ENCODE measurements at places on chromosomes 7 and 10.

DNA sequence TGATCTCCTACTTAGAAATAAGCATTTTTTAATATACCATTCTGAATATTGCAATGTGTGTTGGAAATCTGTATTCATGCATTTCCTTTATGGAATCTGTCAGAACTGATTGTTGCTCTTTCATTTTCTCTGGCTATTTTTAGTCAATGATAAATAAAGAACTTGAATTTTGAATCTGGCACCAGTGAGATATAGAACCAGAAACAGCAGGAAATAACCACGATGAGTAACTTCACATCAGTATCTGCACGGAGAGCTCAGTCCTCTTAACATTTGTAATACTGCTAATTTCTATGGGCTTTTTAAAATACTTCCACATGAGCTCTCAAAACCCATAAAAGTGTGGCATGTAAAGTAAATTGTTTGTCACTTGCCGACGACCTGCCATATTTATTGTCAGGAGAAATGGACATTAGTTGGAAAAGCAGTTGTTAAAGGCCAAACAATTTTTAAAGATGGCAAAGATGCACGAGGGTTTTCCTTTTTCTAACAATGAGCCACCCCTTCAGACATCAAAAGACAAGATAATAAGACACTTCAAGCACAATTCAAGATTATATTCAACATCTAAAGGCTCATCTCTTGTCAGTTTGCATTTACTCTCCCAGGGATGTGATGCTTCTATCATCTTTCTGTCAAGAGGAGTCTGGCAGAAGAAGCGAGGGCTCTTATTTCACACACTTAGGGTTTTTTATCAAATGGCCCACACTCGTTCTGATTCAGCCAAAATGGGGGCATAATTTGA is 118.3 kb downstream of the POU6F2 start:
- no peak for DNase-seq

- DNase-seq: no peak
Observed at GRCh38 chr7:6642239-6642839, 5.2 kb downstream of the ZNF316 start.

GRCh38 chr10:73339436-73339835 is 19.2 kb downstream of the CFAP70 start:
- DNase-seq: no peak

DNA sequence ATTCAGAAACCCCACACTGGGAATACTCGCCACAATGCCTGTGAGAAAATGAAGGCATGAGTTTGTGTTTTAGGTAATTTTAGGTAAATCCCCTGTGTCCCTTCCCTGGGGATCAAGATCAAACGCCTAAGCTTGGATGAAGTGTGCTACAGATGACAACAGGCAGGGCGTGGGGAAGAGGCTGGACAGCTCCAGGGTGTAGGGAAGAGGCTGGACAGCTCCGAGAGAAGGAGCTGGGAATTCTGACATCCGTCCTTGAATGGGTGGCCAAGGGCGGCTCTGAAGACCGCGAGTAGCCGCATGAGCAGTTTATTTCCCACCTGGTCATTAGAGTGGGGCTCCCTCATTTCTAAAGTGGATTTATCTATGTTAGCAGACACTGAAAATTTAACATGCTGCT is 109.7 kb downstream of the RAMP3 start:
- DNase-seq: peak; percentile 58

DNA sequence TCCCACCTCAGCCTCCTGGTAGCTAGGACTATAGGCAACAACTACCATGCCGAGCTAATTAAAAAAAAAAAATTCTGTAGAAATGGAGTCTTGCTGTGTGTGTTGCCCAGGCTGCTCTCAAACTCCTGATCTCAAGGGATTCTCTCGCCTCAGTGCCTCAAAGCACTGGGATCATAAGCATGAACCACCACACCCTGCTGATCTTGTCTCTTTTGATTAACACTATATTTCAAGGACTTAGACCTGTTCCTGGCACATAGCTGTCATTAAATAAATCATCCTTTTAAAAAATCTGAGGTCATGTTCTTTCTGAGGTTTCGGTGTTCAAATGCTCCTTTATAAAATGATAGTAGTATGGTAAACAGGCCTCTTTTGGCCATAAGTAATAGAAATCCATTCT is 4.8 kb downstream of the PALS2 start:
- DNase-seq: no peak

- DNase-seq: peak; percentile 50
Observed at GRCh38 chr7:144391823-144392255, 11.7 kb downstream of the NOBOX start.

DNA sequence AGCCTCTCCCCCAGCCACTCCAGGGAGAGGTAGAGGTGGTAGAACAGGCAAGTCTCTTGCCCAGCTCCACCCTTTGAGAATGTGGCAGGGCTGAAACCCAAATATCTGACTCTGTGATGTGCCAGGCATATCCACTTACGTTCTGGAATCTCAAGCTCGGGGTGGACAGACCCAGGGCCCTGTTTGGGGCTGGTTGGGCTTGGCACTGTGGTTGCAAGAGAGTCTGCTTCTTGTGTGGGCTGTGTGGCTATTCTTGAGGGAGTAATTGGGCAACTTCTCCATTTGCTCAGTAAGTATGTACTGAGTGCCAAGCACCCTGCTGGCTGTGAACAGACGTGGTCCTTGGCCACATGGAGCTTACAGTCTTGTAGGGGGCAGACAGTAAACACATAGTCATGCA is 4.7 kb downstream of the UBTD1 start:
- no peak for DNase-seq

- no peak for DNase-seq
Observed at GRCh38 chr10:29069941-29070340, 218.9 kb upstream of the LYZL1 start.

DNA sequence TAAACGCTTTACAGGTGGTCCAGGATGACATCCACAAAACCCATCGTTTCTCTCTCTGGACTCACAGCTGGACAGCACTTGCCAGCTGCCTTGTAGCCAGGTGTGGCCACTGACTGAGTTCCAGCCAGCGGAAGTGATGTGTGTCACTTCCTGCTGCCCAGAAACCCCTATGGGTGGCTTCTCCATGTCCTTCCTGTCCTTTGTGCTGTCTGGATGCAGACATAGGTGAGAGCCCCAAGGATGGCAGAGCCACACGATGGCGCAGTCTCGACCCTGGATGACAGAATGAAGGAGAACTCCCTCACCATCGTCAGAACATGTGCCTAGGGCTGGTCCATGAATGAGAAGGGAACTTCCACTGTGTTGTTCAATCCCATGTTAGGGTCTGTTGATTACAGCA is 22.1 kb downstream of the NMT2 start:
- DNase-seq: no peak

DNA sequence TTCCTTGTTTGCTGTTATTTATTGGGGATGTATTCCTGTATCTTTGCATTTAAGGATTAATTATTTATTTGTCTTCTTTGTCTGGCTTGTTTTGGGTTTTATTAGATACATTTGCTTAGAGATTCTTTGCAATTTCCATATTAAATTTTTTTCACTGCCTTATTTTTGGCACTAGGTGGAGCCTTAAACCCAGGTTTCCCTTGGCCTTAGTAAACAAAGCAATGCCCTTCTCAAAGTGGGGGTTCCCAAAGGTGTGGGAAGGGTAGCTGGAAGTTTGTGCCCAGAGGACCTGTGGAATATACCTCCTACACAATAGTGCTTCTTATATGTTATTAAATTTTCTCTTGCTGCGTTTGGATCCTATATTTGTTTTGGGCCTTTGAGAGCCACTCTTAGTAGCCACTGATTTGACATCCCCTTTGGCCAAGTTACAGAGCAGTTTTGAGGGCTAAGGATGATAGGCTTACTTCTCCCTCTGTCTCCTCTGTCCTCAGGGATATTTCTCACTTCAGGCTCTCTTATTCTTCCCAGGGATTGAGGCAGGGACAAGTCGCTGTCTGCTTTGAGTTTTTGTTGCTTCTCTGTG is 162.3 kb downstream of the ITGB1 start:
- DNase-seq: peak; percentile 20

DNA sequence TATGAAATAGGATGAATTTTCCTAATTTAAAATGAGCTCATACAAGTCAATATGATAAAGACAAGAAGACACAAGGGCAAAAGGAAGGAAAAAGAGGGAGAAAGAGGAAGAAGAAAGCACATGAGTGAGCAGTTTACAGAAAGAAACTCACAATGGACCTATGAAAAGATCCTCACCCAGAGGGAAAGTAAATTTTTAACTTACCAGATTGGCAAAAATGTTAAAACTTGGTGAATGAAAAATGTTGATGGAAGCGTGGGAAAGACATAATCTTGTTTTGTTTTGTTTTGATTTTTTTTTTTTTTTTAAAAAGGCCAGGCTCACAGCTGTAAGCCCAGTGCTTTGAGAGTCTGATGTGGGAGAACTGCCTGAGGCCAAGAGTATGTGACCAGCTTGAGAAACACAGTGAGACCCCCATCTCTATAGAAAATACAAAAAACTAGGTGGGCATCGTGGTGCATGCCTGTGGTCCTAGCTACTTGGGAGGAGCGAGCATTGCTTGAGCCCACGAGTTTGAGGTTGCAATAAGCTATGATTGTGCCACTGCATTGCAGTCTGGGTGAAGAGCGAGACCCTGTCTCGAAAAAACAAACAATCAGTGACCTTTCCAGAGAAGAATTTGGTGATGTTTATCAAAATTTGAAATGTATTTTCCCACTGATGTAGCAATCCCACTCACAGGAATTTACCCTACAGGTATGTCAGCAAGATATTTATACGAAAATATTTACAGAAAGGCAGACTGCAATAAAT is 152.9 kb upstream of the ASAH2 start:
- no peak for DNase-seq

GRCh38 chr7:155547161-155547791 is 917 bp upstream of the CNPY1 start:
- no peak for DNase-seq

DNA sequence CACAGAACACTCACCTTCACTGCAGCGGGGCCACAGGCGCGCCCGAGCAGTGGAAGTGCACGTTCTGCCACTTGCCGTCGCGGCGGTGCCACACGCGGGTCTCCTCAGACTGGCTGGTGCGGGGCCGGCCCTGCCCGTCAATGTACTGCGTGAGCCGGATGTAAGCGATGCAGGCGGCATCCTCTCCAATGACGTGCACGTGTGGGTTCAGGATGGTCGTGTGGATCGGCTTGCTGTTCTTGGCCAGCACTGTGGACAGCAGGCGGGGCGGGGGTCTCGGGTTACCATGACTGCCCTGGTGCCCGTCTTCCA is 19.2 kb downstream of the YKT6 start:
- DNase-seq: no peak

- no peak for DNase-seq
Observed at GRCh38 chr7:433558-433957, 86.1 kb downstream of the PDGFA start.

GRCh38 chr10:93075369-93076221 is 1.9 kb downstream of the CYP26A1 start:
- DNase-seq: no peak

DNA sequence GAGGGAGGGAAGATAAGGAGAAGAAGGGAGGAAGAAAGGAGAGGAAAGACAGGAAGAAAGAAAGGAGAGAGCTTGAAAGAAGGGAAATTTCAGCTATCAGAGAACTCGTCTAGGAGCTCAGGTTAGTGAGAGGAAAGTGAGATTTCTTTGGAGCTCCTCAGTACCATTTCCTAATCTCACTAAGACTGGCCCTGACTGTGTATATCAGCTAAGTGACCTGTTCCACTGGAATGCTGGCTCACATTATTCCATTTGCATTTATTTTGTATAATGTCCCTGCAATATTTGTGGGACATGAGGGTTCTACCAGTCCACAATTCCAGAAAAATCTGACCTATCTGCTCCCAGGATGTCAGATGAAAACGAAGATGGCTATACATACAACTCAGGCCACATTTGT is 114.7 kb upstream of the CELF2 start:
- DNase-seq: no peak

- DNase-seq: no peak
Observed at GRCh38 chr10:112735041-112735695, 214.9 kb upstream of the TCF7L2 start.

GRCh38 chr7:83873459-83873858 is 224.5 kb upstream of the SEMA3E start:
- DNase-seq: no peak

- no peak for DNase-seq
Observed at GRCh38 chr7:121931149-121931902, 58.4 kb downstream of the PTPRZ1 start.

GRCh38 chr10:20492447-20492846 is 404.7 kb downstream of the NEBL start:
- no peak for DNase-seq

DNA sequence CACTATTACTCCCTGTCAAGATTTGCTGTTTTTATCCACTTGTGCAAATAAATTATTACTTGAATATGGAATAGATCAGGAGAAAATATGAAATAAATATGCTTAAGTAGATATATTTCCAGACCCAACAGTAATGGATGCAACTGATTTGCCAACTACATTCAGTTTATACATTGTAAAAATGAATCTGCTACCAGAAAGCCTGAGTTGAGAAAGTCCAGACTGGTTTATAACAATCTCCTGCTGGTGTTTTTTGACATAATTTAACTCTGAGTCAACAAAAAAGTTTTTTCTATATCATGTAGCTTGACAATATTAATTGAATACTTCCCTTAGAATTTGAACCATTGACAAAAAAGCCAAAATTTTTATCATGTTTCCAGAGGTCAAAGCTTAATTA is 265.8 kb upstream of the SEMA3D start:
- no peak for DNase-seq

- DNase-seq: no peak
Observed at GRCh38 chr10:129104266-129105045, 362.6 kb upstream of the MGMT start.

- DNase-seq: no peak
Observed at GRCh38 chr7:123615344-123615743, 13.7 kb downstream of the ASB15 start.

GRCh38 chr10:34290412-34291081 is 524.5 kb downstream of the PARD3 start:
- no peak for DNase-seq

GRCh38 chr10:7239312-7239985 is 171.4 kb downstream of the SFMBT2 start:
- DNase-seq: no peak

DNA sequence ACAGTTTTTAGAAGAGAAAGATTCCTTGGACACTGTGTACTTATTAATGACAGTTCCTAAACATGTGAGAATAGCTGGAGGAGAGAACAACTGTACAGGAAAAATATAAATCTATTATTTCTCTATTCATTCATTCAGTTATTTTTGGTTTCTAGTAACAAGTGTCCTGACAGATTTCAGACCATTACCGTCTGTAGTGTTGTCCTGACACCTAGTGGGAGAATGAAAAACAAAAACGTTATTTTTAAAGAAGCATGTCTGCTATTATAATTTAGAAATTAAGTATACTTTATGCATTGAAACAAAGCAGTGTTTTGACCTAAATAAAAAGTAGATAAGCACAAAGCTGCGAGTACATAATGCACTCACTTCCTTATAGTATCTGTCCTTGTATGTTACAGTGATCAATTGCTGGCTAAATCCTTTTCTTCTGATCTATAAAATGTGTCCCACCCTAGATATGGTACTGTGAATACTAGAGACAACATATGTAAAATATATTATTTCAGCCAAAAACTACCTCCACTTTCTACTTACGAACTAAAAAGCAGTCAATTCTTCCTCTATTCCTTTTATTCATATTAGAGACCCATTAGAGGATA is 575.6 kb downstream of the ARL4A start:
- DNase-seq: peak; percentile 16
